WTC11 (cell line): ENCODE measurements at places on chromosomes 7 and 10. TPM values are rescaled to one million over a fixed set of nuclear protein-coding genes. Genes with fewer than 3 reads are reported as not detected.

The CPXM2 gene
- 3.4 to 4.8 TPM (median 4.7 TPM) in 3 replicates for total RNA-seq

The PLPP4 gene
- total RNA-seq: 0.15 TPM in 1 of 3 replicates, not detected in the others

The FXYD4 gene
- total RNA-seq: not detected in 3 replicates

The EFCAB10 gene
- total RNA-seq: 3.0 to 3.2 TPM (median 3.0 TPM) in 3 replicates

The AGK gene
- 32.2 to 43.0 TPM (median 37.4 TPM) in 3 replicates for total RNA-seq

The ODAD2 gene
- 4.1 to 4.3 TPM (median 4.1 TPM) in 3 replicates for total RNA-seq

The NANOS1 gene
- total RNA-seq: 2.9 to 4.3 TPM (median 2.9 TPM) in 3 replicates

The ENKUR gene
- not detected in 3 replicates for total RNA-seq

The VAX1 gene
- 0.04 TPM in 1 of 3 replicates, not detected in the others for total RNA-seq

The FAM25A gene
- not detected in 3 replicates for total RNA-seq

The PRF1 gene
- total RNA-seq: 0.11 to 0.18 TPM (median 0.16 TPM) in 3 replicates

The LIPM gene
- not detected in 3 replicates for total RNA-seq

The EMX2 gene
- not detected in 3 replicates for total RNA-seq

The SLC13A4 gene
- total RNA-seq: 1.6 to 2.1 TPM (median 1.7 TPM) in 3 replicates

The PIK3AP1 gene
- 3.3 to 4.3 TPM (median 3.5 TPM) in 3 replicates for total RNA-seq

The TUBAL3 gene
- total RNA-seq: 0.15 to 0.25 TPM in 2 of 3 replicates, not detected in the other

The CRPPA gene
- total RNA-seq: 0.66 to 0.87 TPM (median 0.76 TPM) in 3 replicates

The PCLO gene
- 2.0 to 4.2 TPM (median 3.0 TPM) in 3 replicates for total RNA-seq

The CALY gene
- total RNA-seq: 0.63 to 1.8 TPM (median 1.4 TPM) in 3 replicates

The OGDHL gene
- 35.1 to 42.0 TPM (median 36.5 TPM) in 3 replicates for total RNA-seq

The PRPS1L1 gene
- not detected in 3 replicates for total RNA-seq

The GBX1 gene
- total RNA-seq: 0.27 to 0.55 TPM in 2 of 3 replicates, not detected in the other

The NEBL gene
- 8.9 to 10.5 TPM (median 9.7 TPM) in 3 replicates for total RNA-seq
